ENCODE measurements at places on chromosomes 1 and 21. TPM values are rescaled to one million over a fixed set of nuclear protein-coding genes. Genes with fewer than 3 reads are reported as not detected.
A peak's percentile ranks its signal among the peaks of the same experiment; 100 is the strongest.

DNA sequence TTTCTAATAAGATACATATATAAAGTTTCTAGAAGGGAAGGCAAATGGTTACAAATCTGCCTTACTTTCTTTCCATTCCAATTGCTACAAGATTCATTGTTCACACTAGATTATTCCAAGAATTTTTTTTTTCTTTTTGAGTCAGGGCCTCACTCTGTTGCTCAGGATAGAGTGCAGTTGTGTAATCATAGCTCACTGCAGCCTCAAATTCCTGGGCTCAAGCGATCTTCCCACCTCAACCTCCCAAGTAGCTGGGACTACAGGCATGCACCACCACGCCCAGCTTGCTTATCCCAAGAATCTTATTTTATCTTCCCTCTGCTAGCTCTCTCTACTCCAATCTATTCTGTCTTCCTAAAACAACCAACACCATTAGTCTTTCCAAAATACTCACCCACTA, 81.8 kb downstream of the KIAA0319L start:
- DNase-seq: peak; percentile 25

CELA2A gene
- total RNA-seq: not detected

DNA sequence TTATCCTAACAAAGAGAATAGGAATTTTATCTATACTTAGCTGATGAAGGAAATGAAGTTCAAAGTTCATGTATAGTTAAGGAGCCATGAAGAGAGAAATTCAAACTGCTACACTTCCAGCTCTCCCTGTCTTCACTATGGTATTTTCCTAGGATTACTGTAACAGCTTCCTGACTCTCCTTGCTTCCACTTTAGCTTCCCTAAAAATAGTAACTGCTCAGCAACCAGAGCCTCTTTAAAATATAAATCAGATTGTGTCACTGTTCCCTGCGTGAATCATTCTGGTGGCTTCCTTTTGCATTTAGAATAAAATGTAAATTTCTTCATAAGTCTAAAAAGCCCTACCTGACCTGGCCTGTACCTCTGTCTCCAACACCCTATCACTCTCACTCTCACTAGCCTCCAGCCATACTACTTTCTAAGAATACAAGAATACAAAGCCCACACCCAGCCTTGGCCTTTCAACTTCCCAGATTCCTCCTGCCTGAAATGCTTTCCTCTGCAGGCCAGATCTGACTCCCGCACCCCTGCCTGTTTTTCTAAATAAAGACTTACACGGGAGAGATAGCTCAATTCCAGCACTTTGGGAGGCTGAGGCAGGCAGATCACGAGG, 30.5 kb downstream of the OR10J1 start:
- DNase-seq: no peak

- DNase-seq: peak; percentile 74
These were observed 68.3 kb downstream of the DHRS3 start for GRCh38 chr1:12549460-12550349.

- DNase-seq: peak; percentile 90
These were observed 26.2 kb upstream of the NGF start for GRCh38 chr1:115364046-115364779.
